Bronchial epithelial cell (primary cell): ENCODE measurements at places on chromosomes 3 and 15.
A peak's percentile ranks its signal among the peaks of the same experiment; 100 is the strongest.

- peak; percentile 33 for DNase-seq
Measured at GRCh38 chr3:82012775-82013174, 251.3 kb upstream of the GBE1 start.

GRCh38 chr3:16509721-16510619 is 3.5 kb downstream of the RFTN1 start:
- DNase-seq: no peak

DNA sequence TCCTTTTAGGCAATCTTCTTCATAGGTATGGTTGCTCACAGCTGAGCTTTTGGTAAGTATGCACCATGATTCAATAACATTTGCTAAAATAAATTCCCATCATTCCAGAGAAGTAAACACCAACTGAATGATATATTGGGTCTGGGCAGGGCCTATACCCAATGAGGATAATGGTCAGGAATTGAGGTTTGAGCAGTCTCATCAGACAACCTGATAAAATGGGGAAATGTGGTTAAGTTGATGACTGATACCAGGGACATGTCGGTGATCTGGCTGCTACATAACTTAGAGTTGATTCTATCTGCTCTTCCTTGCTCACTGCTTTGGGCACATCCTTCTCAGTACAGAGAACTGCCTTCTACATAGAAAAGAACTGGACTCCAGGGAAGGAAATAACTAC is 92.9 kb downstream of the GPR156 start:
- no peak for DNase-seq

DNA sequence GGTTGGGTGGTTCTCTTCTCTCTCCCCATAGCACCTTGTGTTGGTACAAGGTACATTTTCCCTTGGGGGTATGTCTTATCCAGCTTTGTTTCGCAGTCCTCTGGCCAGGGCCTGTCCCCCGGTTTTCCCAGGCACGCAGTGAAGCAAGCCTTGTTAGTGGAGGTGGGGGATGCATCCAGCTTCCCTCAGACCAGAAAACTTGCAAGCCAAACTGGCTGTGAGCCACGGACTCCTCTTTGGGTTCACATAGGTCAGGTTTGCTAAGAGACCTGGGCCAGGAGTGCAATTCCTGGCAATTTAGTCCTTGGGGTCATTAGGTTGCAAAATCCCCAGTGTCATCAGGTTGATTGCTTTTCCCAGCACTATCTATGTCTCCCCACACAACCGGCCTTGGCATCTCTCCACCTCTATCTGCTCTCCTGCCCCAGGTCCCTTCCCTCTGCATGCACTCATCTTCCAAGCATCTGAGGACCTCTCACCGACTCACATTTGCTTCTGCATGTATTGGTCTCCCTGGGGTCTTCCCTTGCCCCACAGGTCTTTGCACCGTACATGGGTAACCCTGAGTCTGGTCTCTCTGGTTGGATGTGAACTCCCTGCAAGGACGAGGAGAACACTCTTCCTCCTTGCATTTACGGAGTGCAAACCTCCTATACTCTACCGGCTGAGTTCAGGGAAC is 34.2 kb downstream of the BCL2L10 start:
- no peak for DNase-seq

GRCh38 chr3:114519415-114519814 is 225.6 kb downstream of the TIGIT start:
- peak; percentile 79 for DNase-seq

- DNase-seq: peak; percentile 77
Measured at GRCh38 chr15:63582718-63583426, 14.3 kb upstream of the FBXL22 start.

DNA sequence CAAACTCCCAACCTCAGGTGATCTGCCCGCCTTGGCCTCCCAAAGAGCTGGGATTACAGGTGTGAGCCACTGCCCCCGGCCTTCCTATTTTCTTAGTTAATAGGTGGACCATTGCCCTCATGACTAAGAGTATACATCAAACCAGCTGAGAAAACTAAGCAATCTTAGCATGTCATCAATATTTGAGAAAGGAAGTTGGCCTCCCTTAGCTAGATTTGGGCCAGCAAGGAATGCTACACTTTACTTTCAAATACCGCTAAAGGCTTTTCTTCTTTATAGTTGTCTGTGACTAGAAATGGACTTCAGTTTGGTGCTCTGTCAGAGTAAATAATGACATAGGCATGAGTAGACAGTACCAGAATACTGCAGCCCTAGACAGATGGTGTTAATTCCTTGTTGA is 199.3 kb downstream of the GAP43 start:
- peak; percentile 49 for DNase-seq

DNA sequence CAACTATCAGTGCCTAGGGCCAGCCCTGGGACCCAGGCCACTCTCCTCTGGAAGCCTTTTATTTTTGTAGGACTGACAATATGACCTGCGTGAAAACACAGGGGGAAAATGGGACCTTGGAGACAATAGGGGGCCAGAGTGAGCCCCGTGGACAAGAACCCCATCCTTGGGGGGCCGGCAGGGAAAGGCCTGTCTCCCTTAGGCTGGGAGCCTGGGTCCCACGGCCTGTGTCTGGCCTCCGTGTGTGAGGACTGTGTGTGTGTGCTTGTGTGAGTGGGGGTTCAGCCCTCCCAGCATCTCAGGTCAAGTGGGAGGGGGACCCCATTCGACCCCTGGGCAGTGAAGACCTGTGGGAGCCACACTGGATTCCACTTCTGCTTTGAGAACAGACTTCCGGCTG is 53.3 kb downstream of the EXOG start:
- DNase-seq: no peak

DNA sequence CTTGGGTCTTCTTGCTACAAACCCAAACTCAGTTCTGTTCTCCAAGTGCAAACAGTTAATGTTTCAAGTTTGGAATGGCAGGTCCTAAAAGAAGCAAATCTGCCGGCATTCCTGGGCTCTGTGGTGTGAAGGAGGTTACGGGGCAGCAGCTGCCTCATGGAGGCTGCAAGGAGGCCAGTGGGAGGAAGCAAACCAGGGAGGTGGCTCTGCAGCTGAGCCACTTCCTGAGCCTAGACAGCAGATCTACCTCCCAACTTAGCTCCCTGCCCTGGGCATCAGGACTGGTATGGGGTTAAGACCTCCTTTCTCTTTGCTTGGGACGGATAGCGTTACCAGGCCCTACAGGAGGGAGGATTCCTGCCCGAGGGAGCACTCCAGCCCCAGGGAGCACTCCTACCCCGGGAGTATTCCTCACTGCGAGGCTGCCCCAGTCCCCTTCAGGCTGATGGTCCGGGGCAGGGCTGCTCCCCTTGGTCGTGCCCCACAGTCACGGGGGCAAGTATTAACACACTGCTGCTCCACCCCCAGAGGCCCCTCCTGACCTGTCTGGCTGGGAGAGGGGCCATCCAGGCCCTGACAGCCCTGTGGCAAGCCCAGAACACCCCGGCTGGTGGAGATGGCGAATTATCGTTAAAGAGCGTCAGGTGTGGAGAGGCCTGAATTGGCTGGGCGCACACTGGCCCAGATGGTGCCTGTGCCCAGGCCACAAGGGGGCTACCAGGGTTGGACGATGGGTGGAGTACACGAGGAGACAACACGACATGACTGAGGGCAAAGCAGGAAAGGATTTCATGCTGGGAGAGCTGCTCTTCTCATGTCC is 129.9 kb downstream of the ATP10A start:
- no peak for DNase-seq

DNA sequence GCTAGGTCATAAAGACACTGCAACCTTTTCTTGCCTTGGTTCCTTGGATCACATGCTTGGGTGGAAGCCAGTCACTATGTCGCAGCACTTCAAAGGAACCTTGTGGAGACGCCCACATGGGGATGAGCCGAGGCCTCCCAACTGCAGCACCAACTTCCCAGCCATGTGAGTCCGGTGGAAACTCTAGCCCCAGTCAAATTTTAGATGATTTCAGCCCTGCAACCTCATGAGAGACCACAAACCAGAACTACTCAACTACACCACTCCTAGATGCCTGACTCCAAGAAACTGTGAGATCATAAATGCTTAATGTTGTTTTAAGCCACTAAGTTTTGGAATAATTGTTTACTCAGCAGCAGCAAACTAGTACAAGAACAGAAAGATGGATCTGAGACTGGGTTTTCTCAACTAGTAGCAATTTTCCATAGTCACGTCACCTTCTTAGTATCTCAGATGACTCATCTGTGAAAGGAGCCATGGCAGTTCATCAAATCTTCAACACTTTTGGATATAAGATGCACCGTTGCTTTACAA is 86.5 kb downstream of the MB21D2 start:
- peak; percentile 63 for DNase-seq

DNA sequence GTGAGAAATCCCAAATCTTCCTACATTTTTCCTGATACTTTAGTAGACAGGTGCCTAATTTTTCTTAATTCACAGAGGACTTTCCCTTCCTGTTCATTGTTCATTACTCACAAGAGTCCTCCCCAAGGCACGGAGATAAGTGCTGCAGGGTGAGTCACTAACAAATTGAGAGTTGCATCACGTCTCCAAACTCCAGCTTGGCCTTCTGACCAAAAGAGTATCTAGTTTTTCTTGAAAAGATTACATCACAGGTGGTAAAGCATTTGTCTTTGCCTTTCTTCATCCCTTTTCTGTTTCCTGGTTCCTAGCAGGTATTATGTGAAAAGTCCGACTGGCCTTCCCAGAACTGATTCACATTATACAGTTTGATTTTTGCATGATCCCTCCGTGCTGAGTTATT is 24.9 kb upstream of the RASGRP1 start:
- peak; percentile 93 for DNase-seq

DNA sequence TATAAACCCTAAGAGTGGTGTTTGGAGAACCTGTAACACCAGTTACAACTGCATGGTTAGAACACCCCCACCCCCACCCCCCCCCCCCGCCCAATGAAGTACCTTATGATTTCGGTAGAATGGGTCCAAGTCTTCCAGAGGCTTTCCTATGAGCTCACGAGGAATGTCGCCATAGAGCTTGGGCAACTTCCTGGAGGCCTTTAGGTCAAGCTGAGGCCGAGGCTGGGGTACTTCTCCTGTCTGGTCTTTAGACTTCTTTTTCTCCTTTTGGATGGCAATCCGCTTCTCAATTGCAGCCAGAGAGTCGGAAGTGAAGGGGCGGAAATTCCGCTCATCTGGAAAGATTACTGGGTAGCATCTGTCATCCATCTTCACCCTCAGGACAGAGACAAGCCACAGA is 101.8 kb downstream of the SCN11A start:
- no peak for DNase-seq

- peak; percentile 32 for DNase-seq
Measured at GRCh38 chr3:111103807-111104206, 32.2 kb downstream of the NECTIN3 start.

DNA sequence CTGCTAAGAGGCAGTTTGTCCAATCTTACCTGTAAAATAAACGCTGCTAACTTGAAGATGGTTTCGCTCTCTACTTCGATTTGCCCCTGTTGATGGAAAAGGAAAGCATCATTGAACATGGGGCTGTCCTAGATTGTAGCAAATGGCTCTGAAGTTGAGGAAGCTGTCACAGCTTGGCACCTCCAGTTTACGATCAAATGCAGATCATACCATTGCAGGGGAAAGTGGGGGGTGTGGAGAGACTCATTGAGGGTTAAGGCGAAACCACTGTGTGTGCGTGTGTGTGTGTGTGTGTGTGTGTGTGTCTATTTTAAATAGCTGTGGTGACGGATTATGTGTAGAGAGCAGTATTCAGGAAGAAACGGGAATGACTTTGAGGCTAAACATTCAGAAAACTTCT is 127.6 kb upstream of the LMOD3 start:
- no peak for DNase-seq

DNA sequence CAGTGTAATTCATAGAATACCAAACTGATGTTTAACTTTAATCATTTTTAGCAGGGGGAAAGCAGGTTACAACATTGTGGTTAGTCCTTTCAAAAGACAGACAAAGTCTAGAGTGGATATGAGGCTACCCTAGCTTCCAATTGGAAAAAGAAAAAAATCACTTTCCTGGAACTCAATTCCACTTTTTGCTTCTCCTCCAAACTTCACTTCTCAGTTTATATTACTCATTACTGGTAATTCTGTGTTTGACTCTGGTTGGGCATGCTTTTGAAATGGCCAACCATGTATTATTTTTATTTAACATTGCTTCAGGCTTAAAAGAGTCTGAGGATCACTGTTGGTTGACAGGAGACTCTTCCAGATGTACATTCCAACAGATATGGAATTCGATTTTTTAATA is 84.8 kb downstream of the RAP2B start:
- DNase-seq: no peak

DNA sequence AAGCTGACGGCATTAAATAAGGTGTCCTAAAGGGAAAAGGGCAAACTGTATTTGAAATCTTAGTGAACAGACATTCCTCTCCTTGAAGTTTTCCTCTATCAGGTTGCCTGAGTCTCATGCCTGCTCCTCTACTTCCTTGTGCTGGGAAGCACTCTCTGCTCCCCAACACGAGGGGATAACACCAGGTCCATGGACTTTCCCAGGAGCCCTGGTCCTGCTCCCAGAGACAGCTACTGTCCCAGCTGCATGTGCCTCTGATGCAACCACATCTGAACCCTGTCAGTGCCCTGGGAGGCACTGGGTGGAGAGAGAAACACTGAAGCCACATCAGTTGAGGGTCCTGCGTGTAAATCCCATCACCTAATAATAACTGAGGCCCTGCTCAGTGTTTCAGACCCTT is 7.4 kb downstream of the TLR9 start:
- DNase-seq: no peak

DNA sequence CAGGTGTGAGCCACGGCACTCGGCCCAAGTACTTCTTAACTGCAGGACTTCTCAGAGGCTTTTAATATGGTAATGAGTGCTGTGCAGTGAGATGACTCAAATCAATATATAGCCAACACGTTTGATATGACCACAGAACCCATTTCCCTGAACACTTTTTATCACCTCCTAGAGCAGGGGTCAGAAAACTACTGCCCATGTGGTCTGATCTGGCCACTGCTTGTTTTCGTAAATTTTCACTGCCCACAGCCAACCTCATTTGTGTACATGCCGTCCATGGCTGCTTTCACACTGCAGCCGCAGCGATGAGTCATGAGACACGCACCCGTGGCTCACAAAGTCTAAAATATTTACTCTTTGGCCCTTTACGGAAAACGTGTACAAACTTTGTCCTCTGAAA is 179.2 kb downstream of the RORA start:
- DNase-seq: peak; percentile 43

GRCh38 chr3:100518244-100518643 is 25.8 kb downstream of the TMEM45A start:
- no peak for DNase-seq
